HEK293T (cell line): ENCODE measurements at places on chromosomes 1 and 21.
A peak's percentile ranks its signal among the peaks of the same experiment; 100 is the strongest.

DNA sequence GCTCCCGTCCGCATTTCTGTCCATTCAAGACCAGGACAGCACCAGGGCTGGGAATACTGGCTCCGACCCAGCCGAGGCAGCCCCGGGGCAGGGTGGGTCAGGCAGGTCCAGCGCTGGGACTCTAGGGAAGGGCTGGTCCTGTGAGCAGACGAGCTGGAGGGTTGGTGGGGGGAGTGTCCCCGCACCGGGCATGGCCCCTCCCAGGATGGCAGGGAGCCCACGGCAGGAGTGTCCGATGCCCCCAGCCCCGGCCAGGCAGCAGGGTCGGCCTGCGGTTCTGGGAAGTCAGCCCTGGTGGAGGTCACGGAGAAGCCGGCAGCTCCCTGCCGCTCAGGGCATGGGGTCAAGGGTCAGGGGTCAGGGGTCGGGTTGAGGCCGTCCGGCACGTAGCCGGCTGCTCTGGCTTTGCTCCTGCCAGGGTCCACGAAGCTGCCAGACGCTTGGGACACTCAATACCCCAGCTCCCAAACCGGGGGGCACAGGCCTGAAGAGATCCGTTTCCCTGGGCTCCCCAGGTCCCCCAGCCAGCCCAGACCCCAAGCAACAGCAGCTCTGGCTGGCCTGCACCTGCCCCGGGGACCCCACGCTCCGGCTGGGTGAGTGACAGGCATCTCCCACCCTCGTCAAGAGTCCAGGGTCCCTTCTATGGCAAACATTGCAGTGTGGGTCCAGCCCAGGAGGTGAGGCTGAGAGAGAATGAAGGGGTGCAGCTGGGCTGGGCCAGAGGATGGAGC is 6.7 kb downstream of the C1QTNF12 start:
- no peak for DNase-seq

DNA sequence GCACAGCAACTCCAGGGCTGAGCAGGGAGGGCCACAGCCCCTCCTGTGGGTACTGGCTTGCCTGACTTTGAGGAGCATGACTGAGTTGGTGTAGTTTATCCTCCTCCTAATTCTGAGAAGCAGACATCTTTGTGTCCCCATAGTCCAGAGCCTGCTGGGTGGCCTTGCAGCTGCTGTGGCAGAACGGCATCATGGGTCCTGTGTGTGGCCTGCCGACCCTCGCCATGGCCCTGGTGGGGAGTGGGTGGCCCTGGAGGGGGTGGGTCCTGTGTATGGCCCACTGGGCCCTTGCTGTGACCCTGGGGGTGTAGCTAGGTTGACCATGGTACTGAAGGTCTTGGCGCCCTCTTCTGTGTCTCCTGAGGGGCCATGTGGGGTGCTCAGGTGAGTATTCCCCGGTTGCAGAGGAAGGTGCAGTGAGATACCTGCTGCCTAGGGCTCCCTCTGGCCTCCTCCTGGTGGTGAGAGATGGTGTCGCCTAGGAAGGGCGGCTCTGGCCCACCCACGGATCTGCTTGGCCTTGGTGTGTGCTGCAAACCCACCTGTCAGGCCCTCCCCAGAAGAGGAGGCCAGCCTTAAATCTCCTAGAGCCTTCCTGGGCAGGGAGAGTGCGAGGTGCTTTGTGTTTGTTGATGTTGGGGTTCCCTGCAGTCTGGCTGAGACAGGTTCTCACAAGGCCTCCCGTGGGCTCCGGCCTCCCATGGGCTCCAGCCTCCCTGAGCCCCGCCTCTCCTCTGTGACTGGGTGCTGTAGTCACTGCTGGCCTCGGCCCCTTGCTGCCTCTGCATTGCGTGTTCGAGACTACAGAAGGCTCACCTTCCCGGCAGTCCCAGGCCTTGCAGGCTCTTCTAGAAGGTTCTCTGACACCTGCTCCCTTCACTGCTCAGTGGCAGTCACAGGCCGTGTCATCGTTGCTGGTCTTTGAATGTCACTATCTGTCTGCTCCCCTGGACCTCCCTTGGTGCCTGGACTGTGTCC is 7.8 kb downstream of the SNAP47 start:
- DNase-seq, result no peak

DNA sequence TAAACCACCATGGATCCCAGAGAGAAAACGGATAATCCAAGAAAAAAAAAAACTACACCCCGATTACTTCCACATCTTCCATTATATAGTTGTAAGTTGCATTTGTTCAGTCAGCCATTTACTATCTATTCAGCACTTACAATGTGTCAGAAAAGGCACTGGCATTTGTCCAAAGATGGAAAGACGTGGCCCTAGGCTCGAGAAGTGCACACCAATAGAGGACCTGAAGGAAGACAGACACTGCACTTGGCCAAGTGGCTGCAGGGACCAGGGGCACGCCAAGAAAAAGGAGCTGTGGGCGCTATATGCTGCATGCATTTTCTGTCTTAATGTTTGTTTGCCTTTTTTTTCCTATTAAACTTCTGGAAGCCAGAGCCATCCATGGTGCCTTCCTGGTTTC is 45.2 kb upstream of the LYST start:
- DNase-seq, result no peak

- DNase-seq, result no peak
Observed at GRCh38 chr1:34406833-34407539, 230.3 kb downstream of the C1orf94 start.

- DNase-seq, result no peak
Observed at GRCh38 chr1:18408656-18409370, 71.9 kb upstream of the KLHDC7A start.

DNA sequence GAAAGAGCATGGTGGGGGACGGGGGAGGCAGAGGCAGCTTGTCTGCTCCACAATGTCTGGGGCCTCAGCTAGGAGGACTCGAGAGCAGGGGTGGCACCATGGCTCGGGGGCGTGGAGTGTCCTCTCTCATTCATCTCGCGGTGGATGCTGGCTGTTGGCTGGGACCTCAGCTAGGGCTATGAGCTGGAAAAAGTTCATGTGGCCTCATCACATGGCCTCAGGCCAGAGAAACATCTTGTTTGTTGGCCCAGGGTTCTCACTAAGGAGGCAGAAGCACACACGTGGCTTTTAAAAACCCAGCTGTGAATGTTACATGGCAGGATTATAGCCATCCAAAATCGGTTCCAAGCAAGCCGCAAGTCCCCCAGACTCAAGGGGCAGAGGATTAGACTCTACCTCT is 6.2 kb upstream of the CENPS start:
- DNase-seq, result no peak

DNA sequence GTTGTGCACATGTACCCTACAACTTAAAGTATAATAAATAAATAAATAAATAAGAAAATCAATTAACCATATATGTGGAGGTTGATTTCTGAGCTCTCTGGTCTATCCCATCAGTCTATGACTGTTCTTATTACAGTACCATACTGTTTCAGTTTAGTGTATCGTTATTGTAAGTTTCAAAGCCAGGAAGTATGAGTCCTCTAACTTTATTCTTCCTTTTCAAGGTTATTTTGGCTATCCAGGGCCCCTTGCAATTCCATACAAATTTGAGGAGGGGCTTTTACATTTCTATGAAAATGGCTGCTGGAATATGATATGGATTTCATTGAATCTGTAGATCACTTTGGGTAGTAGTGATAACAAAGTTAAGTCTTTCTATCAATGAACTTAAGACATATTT is 96.9 kb upstream of the BCL9 start:
- DNase-seq, result no peak

DNA sequence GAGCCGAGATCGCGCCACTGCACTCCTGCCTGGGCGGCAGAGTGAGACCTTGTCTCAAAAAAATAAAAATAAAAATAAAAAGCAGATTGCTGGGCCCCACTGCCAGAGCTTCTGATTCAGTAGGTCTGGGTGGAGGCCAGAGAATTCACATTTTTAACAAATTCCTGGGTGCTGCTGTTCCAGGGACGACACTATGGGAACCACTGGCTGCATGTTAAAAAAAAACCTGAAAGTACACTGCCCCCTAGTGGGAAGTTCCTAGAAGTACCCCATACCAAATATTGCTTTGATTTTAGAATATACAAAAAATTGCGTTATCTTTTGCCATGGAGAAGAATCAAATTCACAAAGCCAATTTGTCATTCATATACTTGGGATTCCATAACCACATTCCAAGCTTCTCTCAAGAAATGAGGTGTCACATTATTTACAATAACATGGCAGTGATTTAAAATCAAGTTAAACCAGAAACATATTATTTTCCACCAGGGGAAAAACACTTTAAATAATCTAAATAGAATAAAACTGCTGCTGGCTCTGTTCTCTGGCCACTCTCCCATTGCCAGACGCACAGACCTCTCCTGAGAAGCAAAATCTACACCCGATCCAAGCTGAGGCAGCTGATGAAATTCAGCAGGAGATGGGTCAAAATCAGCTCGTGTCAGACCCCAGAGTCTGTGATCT is 27.4 kb downstream of the SYF2 start:
- DNase-seq, result peak; percentile 56

- no peak for DNase-seq
Observed at GRCh38 chr21:26717146-26717739, 128.0 kb downstream of the ADAMTS1 start.

- DNase-seq, result no peak
Observed at GRCh38 chr1:32220746-32221580, 1.2 kb downstream of the TMEM234 start.

GRCh38 chr1:2538376-2538775 is 8.3 kb upstream of the HES5 start:
- DNase-seq, result no peak

DNA sequence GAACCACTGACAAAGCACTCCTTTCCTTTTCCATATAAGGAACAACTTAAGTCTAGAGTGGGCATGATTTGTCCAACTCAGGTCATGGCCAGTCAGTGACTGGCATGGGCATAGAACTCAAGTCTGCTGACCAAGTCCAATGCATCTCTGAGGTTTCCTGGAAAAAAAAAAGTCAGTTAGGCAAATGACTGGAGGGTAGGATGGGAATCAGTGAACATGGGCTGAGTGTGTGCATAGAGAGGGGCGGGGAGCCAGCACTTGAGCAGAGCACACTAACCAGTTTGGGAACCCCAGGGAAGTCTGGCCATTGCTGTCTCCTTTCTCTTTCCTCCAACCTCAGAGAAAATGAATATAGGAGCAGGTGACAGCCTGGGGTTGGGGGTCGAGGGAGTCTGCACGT is 53.6 kb upstream of the FMOD start:
- no peak for DNase-seq

DNA sequence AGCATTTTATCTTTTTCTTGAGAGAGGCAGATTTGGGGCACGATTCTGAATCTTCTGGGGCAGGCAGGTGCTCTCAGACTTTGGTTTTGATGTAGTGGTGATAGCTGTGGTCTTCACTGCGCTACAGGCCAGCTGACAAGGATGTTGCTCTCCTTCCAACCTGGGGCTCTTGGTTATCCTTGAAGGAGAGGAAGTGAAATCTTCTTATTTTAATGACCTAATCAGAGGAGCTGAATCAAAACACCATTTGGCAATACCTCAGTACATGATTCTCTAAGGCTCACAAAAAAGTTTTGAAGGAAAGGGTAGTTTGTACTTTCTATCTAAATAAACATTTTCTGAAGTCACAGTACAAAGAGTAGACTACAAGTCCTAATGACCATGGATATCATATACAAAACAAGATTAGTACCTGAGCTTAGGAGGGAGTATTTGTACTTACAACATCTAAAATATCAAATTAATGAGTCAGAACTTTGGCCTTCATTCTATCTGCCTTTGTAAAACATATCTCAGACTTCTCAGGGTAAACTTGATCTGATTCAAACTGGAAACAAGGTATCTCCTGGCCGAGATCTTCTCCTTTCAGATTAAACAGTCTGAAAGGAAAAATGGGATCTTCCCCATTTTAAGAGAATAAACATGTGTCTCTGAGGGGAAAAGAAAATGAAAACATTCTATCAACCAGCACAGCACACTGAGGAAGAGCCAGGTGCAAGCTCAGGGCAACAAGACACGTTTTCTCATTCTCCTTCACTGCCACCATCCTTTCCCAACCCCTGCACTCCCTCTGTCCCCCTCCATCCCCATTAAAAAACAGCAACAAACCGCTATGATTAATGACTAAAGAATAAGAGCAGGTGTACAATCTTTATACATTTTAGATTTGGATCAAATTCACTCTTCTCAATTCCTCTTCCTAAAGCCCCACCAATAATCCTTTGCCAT is 69.2 kb downstream of the SH3GLB1 start:
- DNase-seq, result no peak
